ENCODE measurements at places on chromosomes 2 and 18.

DNA sequence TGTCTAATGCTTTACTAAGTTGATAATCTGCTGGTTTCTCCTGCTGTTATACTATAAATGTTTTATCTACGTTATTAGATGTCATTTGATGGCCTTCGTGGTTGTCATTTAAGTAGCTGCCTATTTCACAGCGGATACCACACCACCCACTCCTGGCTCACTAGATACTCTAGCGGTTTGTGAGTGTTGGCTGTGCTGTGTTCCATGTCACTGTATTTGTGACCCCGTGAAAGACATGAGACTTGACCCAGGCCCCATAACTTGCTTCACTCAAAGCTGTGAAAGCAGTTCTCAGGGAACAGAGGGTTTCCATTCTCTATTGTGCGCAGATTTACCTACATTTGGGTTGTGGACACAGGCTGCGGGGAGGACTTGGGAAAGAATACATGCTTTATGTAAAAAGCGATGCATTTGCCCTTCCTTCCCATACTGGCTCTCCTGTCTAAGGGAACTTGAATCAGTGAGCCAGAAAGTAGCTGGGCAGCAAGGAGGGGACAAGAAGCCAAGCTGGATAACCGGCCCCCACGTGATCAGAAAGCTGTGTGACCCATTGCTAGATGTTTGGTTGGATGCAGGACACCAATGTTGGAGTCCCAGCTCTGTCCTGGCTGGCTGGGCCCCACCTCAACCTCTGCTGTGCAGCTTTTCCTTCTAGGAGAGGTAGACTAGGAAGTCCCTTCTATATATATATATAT is 52.2 kb downstream of the PLB1 start:
- peak; percentile 40 for DNase-seq

- DNase-seq, result no peak
These were observed 25.9 kb upstream of the ALPP start for GRCh38 chr2:232352511-232353091.

GRCh38 chr2:219388907-219389156 is 1.1 kb upstream of the DNPEP start:
- no peak for DNase-seq

DNA sequence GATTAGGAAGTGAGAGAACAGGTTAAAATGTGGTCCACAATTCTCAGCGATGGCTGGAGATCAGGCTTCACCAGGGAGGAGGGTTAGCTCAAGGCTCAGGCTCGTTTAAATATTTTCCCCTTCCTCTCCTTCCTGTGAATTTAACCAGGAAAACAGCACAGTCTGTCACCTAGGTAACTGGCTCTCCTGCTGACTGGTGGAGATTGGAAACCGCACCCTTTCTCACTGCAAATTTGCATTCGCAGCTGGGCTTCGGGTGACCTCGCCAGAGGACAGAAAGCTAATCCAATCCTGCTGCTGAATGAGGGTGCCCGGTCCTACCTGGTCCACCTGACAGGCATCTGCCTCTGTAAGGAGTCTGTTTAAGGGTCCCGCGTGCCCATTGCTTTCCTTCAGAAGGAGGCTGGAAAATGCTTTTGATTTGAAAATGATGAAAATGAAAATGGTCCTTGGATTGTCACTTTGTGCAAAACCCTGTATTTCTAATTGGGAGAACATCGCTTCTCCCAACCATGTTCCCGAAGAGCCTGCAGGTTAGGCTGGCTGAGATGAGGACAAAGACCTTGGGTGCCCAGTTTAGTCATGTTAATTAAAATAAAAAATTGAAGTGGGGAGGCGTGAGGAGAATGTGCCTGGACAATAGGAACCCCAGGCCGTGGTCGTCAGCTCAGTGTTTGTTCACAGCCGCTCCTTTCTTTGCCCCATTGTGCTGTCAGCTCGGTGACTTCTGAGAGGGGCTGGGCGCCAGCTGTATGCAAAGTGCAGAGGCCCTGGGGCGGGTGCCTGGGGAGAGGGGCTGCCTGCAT is 43.4 kb upstream of the MTCL1 start:
- DNase-seq, result no peak

DNA sequence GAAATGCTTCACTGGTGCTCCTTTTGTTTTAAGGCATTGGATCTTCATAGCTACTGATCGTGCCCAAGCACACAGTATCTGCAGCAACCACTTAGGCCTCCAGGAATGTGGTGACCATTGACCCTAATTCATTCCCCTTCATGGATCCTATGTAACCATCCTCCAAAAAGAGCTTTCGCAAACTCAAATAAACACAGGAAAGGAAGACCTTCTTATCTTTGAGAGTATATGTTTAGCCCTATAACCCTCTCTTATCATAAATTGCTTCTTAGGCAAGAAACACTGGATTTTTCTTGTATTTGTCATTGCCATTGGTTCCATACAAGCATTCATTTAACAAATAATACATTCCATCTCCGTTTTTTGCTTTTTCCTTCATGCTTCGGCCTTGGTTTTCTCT is 4.1 kb upstream of the TTR start:
- DNase-seq, result no peak

All from CD4-positive, alpha-beta T cell treated with Interleukin-10 for 1 hour (primary cell).